ENCODE measurements at places on chromosomes 7 and 10.
A peak's percentile ranks its signal among the peaks of the same experiment; 100 is the strongest.

- H3K4me3 ChIP-seq = no peak overlapping the region
- peaks cover 41% of the 10 kb centered on the region for H3K4me1 ChIP-seq
- no peak for DNase-seq
- H3K27ac ChIP-seq = peak overlapping the region; percentile 0
- no peaks in the 10 kb centered on the region for H3K36me3 ChIP-seq
- no peaks in the 10 kb centered on the region for H3K27me3 ChIP-seq
Observed at GRCh38 chr7:138755331-138755747, 42.5 kb upstream of the TMEM213 start.

DNA sequence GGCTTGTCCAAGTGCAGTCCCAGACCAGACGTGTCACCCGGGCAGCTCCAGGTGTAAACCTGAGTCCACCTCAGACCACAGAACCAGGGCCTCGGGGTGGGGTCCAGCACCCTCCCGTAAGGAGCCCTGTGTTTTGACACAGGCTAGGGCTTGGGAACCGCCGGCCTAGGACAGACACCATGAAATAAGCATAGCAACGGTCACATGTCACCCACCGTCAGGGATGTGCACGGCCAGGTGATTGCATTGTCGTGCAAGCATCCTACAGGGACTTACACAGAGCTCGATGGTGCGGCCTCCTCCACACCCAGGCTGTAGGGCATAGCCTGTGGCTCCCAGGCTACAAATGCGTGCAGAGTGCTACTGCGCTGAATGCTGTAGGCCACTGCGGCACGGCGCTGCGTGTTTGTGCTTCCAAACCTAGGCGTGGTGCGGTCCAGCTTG is 10.6 kb downstream of the ZFAND2A start:
- peaks cover 9% of the 10 kb centered on the region for H3K36me3 ChIP-seq
- DNase-seq = no peak
- no peak overlapping the region for H3K4me3 ChIP-seq
- no peaks in the 10 kb centered on the region for H3K4me1 ChIP-seq
- no peak overlapping the region for H3K27ac ChIP-seq

GRCh38 chr7:102967798-102968197 is 55.0 kb downstream of the LRRC17 start:
- no peak overlapping the region for H3K4me3 ChIP-seq
- H3K27me3 ChIP-seq = no peaks in the 10 kb centered on the region
- H3K36me3 ChIP-seq = no peaks in the 10 kb centered on the region
- no peaks in the 10 kb centered on the region for H3K4me1 ChIP-seq

- peak within 1 kb of the TSS; percentile 90 for H3K27ac ChIP-seq
- H3K4me3 ChIP-seq = peak within 1 kb of the TSS; percentile 86
- DNase-seq = peak; percentile 43
- H3K36me3 ChIP-seq = peaks cover 27% of the 10 kb centered on the region
- peaks cover 3% of the 10 kb centered on the region for H3K27me3 ChIP-seq
- H3K4me1 ChIP-seq = peaks cover 25% of the 10 kb centered on the region
Observed at GRCh38 chr10:120850911-120851865, at the start of gene WDR11. TSS of gene WDR11 (plus strand) at chr10:120851362. CDS start at chr10:120851421, 59 bp downstream.

- no peaks in the 10 kb centered on the region for H3K4me1 ChIP-seq
- no peak overlapping the region for H3K4me3 ChIP-seq
- no peaks in the 10 kb centered on the region for H3K36me3 ChIP-seq
- H3K27me3 ChIP-seq = peaks cover 25% of the 10 kb centered on the region
- DNase-seq = no peak
Observed at GRCh38 chr7:71995111-71995510, 417.0 kb downstream of the CALN1 start.

GRCh38 chr7:66768865-66769832 is 28.6 kb downstream of the RABGEF1 start:
- DNase-seq = no peak
- H3K27ac ChIP-seq = peak overlapping the region; percentile 80
- H3K4me1 ChIP-seq = peaks cover 15% of the 10 kb centered on the region
- H3K4me3 ChIP-seq = no peak overlapping the region
- no peaks in the 10 kb centered on the region for H3K27me3 ChIP-seq

- no peak for DNase-seq
- H3K4me1 ChIP-seq = peaks cover 7% of the 10 kb centered on the region
- H3K4me3 ChIP-seq = no peak overlapping the region
- no peaks in the 10 kb centered on the region for H3K27me3 ChIP-seq
Observed at GRCh38 chr7:6158424-6159096, 113.9 kb downstream of the CYTH3 start.

GRCh38 chr7:18352339-18353255 is 143.0 kb upstream of the HDAC9 start:
- no peaks in the 10 kb centered on the region for H3K36me3 ChIP-seq
- H3K27me3 ChIP-seq = no peaks in the 10 kb centered on the region
- peak overlapping the region; percentile 7 for H3K4me3 ChIP-seq
- peaks cover 52% of the 10 kb centered on the region for H3K4me1 ChIP-seq
- peak overlapping the region; percentile 70 for H3K27ac ChIP-seq

DNA sequence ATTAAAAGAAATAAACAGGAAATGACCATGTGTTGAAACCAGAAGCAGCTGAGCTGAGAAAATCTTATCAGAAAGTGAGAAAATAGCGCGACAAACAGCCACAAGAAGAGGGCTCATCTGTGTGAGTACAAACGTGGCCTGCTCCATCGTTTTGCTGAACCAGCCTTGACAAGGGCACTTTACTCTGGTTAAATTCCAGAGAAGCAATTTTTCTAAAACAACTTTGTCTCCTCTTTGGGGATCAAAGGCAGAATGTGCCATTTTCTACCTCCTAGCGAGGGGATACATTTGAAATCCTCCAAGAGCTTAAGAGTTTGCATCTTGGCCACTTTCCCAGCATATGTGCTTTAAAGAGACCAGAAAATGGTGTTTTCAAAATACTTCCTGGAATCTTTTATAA is 51.3 kb upstream of the VIPR2 start:
- H3K27me3 ChIP-seq = no peaks in the 10 kb centered on the region
- no peaks in the 10 kb centered on the region for H3K4me1 ChIP-seq
- H3K36me3 ChIP-seq = no peaks in the 10 kb centered on the region
- no peak for DNase-seq

DNA sequence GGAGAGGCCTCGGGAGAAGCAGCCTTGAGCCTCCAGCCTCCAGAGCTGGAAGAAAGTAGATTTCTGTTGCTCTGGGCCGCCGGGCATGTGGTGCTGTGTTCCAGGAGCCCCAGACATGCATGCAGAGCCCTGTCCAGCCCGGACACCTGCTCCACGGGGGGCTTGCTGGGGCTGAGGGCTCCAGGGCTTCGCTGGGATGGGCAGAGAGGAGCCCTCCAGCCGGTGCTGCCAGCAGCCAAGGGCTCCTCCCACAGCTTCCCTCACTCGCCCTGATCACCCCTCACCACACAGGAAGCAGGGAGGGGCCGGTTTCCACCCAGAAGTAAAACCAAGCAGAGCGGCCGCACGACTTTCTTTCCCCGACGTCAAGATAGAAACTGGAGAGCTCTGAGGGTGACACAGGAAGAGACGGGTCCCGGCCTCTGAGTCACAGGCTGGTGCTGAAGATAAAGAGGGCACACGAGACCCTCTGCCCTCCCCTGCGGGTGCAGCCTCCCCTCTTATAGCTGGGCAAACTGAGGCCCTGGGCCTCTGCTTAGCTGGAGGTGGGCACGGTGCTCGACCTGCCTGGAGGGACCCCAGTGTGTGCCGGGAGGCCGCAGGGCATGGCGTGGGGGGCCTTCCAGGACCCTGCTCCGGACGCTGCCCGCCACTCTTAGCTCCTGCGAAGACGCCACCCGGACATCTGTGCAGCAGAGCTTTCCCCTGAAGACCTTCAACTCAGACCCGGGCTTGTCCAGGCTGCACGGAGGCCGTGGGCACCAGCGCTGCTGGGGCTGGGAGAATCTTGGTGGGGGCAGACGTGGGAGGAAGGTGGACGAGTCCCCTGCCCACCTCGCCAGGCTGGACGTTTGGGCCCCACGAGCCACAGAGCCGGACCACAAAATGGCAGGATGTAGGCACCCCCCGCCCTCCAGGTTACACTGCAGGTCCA is 31.1 kb downstream of the ADAP1 start:
- H3K27me3 ChIP-seq = no peaks in the 10 kb centered on the region
- H3K27ac ChIP-seq = no peak overlapping the region
- DNase-seq = peak; percentile 21
- H3K4me1 ChIP-seq = peaks cover 4% of the 10 kb centered on the region

GRCh38 chr7:123415625-123416024 is 118.8 kb downstream of the IQUB start:
- H3K27me3 ChIP-seq = no peaks in the 10 kb centered on the region
- H3K4me1 ChIP-seq = peaks cover 7% of the 10 kb centered on the region
- peaks cover 4% of the 10 kb centered on the region for H3K36me3 ChIP-seq
- H3K27ac ChIP-seq = no peak overlapping the region
- DNase-seq = no peak
- no peak overlapping the region for H3K4me3 ChIP-seq

- no peak for DNase-seq
- H3K4me1 ChIP-seq = peaks cover 14% of the 10 kb centered on the region
- no peak overlapping the region for H3K27ac ChIP-seq
- H3K36me3 ChIP-seq = peaks cover 14% of the 10 kb centered on the region
- no peak overlapping the region for H3K4me3 ChIP-seq
- no peaks in the 10 kb centered on the region for H3K27me3 ChIP-seq
Observed at GRCh38 chr7:117024811-117025210, 71.5 kb downstream of the ST7 start.

DNA sequence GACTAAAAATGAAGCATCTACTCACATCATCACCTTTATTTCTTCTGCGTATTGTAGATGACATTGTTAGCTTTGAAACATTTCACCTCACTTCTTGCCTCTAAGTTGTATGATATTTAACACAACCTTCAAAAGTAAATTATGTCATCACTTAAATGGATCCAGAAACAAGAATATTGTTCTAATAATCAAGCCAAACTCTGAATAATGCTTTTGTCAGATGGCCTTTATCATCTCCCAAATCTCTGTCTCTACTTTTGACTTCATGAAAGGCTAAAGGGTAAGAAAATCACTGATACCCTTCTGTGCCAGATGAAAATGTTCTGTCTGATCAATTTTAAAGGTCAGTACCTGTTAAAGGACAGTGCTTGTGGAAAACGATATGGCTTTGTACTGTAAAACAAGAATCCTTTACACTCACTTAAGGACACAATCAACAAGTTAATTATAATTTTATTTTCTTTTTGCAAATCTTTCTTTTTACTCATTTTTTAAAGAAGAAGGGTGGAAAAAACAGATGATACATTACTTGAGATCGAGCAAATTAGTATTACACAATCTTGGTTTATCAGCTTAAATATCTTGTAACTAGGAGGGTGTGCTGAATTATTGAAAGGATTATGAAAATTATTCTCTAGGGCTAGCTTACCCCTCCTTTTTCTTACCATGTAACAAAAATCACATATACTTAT is 309.4 kb upstream of the IGFBP3 start:
- no peaks in the 10 kb centered on the region for H3K27me3 ChIP-seq
- no peak overlapping the region for H3K4me3 ChIP-seq
- DNase-seq = no peak

GRCh38 chr10:60816628-60817397 is 38.5 kb downstream of the CDK1 start:
- no peak for DNase-seq
- no peaks in the 10 kb centered on the region for H3K36me3 ChIP-seq
- peak overlapping the region; percentile 78 for H3K27ac ChIP-seq
- H3K27me3 ChIP-seq = no peaks in the 10 kb centered on the region
- H3K4me3 ChIP-seq = no peak overlapping the region
- H3K4me1 ChIP-seq = peaks cover 59% of the 10 kb centered on the region

- H3K36me3 ChIP-seq = peaks cover 27% of the 10 kb centered on the region
- H3K27me3 ChIP-seq = no peaks in the 10 kb centered on the region
- no peaks in the 10 kb centered on the region for H3K4me1 ChIP-seq
- DNase-seq = no peak
- H3K4me3 ChIP-seq = no peak overlapping the region
Observed at GRCh38 chr7:155769701-155770100, 42.6 kb downstream of the SHH start.

DNA sequence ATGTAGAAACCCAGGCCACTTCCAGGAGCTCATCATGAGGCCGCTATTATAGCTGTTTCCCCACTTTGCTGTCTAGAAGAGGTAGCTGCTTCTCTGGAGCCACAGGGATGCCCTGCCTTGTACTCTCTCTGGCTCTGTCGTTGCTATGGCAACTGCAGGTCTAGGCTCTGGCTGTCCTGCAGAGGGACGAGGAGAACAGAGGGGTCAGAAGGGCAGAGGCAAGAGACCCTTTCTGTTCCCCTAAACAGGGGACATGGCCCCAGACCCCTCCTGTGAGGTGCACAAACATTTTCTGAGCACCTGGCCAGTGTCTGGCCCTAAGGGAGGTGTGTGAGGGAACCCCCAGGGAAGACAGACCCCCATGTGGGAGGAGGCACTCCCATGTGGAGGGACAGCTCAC is 31.4 kb downstream of the ITPRIP start:
- H3K4me1 ChIP-seq = peaks cover 8% of the 10 kb centered on the region
- H3K27ac ChIP-seq = no peak overlapping the region
- no peak for DNase-seq
- peaks cover 4% of the 10 kb centered on the region for H3K36me3 ChIP-seq

DNA sequence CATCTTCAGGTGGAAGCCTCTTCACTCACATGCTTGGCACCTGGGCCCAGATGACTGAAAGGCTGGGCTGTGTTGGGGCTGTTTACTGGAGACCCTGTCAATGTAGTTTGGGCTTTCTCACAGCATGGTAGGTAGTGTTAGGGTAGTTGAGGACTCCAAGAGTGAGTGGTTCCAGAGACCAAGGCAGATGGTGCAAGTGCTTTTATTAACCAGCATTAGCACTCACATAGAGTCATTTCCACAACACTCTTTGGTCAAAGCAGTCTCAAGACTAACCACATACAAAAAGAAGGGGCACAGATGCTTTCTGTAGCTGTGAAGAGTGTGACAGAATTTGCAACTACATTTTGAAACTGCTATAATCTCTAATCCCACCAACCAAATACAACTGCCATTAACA is 135.0 kb downstream of the RTKN2 start:
- H3K4me1 ChIP-seq = no peaks in the 10 kb centered on the region
- peaks cover 6% of the 10 kb centered on the region for H3K36me3 ChIP-seq
- no peak overlapping the region for H3K27ac ChIP-seq
- H3K4me3 ChIP-seq = no peak overlapping the region
- no peak for DNase-seq
- no peaks in the 10 kb centered on the region for H3K27me3 ChIP-seq

- H3K27ac ChIP-seq = no peak overlapping the region
- H3K4me1 ChIP-seq = peaks cover 11% of the 10 kb centered on the region
- no peak overlapping the region for H3K4me3 ChIP-seq
- H3K36me3 ChIP-seq = no peaks in the 10 kb centered on the region
- H3K27me3 ChIP-seq = peaks cover 2% of the 10 kb centered on the region
Observed at GRCh38 chr7:47185839-47186238, 396.1 kb downstream of the TNS3 start.

- no peaks in the 10 kb centered on the region for H3K4me1 ChIP-seq
- no peak overlapping the region for H3K27ac ChIP-seq
- no peak for DNase-seq
- peaks cover 17% of the 10 kb centered on the region for H3K27me3 ChIP-seq
Observed at GRCh38 chr7:86786376-86786775, 142.7 kb downstream of the GRM3 start.
